ENCODE measurements at places on chromosomes 12 and 14.

GRCh38 chr14:33636716-33637115, 314.2 kb downstream of the EGLN3 start:
- no peaks in the 10 kb centered on the region for H3K4me1 ChIP-seq
- H3K27ac ChIP-seq, result no peak overlapping the region
- H3K36me3 ChIP-seq, result no peaks in the 10 kb centered on the region
- H3K4me3 ChIP-seq, result no peak overlapping the region
- no peak for DNase-seq

GRCh38 chr12:42960087-42960527, 370.6 kb upstream of the PRICKLE1 start:
- no peaks in the 10 kb centered on the region for H3K36me3 ChIP-seq
- no peak overlapping the region for H3K27ac ChIP-seq
- H3K4me3 ChIP-seq, result no peak overlapping the region
- DNase-seq, result no peak
- no peaks in the 10 kb centered on the region for H3K4me1 ChIP-seq
- H3K27me3 ChIP-seq, result no peaks in the 10 kb centered on the region

GRCh38 chr12:5099591-5099990, 55.9 kb downstream of the KCNA5 start:
- no peak overlapping the region for H3K27ac ChIP-seq
- H3K4me1 ChIP-seq, result peaks cover 10% of the 10 kb centered on the region
- H3K4me3 ChIP-seq, result no peak overlapping the region
- no peak for DNase-seq
- H3K27me3 ChIP-seq, result no peaks in the 10 kb centered on the region
- H3K36me3 ChIP-seq, result no peaks in the 10 kb centered on the region

DNA sequence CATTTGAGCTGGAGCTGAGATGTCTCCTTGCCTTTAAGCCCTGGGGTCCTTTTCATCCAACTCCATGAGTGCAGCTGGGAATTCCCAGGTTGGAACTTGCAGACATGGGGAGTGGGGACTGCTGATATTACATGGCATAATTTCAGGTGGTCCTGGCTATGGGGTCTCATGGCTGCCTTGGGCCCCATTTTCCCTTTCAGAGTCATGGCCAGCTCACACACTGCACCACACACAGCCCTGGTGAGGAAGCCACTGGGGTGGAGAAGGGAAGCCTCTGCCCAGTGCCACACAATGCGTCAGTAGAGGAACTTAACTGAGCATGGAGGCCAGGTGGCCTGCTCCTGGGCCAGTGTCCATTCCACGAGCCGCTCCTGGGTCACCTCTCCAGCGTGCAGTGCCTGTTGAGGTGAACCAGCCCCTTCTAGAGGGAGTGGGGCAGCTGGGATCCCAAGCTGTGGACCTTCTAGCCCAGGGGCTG, 17.3 kb upstream of the KRT86 start:
- H3K36me3 ChIP-seq, result no peaks in the 10 kb centered on the region
- no peak for DNase-seq
- H3K27me3 ChIP-seq, result peaks cover 95% of the 10 kb centered on the region
- no peaks in the 10 kb centered on the region for H3K4me1 ChIP-seq
- no peak overlapping the region for H3K4me3 ChIP-seq
- H3K27ac ChIP-seq, result no peak overlapping the region

- H3K27ac ChIP-seq, result no peak overlapping the region
- no peaks in the 10 kb centered on the region for H3K27me3 ChIP-seq
- H3K36me3 ChIP-seq, result no peaks in the 10 kb centered on the region
- H3K4me3 ChIP-seq, result no peak overlapping the region
- no peak for DNase-seq
Measured at GRCh38 chr14:68451696-68452373, 341.0 kb downstream of the ZFP36L1 start.

DNA sequence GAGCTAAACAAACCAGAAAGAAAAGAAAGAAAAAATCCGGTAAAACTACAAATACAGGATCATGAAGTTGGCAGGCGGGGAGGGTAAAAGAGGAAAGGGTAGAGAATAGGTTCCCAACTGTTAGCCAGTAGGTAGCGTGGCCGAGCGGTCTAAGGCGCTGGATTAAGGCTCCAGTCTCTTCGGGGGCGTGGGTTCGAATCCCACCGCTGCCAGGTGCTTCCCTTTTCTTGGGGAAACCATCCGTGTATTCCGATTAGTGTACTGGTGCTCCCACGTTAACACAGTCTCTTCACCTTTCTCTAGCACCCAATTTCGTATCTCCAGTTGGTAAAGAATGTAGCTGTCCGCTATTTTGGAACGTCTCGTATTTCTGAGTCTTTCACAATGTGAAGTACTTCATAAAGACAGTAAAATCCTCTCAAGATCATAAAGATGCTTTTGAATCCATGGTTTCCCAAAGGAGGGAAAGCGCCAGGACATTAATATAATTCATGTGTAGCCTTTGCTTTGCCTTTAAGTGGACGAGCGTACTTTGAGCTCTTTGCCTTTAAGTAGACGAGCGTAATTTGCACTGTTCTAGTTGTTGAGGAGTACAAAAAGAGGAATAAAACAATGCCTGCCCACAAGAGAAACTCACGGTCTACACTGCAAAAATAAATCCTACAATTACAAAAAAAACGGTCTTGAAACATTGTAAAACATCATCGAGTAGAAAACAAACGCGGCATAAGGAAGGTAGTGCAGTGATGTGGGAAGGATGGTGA, 19.0 kb upstream of the RNASE12 start:
- peak overlapping the region; percentile 96 for H3K4me3 ChIP-seq
- H3K4me1 ChIP-seq, result peaks cover 5% of the 10 kb centered on the region
- peak; percentile 69 for DNase-seq
- H3K36me3 ChIP-seq, result no peaks in the 10 kb centered on the region
- no peaks in the 10 kb centered on the region for H3K27me3 ChIP-seq
- no peak overlapping the region for H3K27ac ChIP-seq
